NCI-H2081 treated with DMSO at 0.1 percent for 48 hours (cell line): ENCODE measurements at places on chromosomes 16 and 17.

DNA sequence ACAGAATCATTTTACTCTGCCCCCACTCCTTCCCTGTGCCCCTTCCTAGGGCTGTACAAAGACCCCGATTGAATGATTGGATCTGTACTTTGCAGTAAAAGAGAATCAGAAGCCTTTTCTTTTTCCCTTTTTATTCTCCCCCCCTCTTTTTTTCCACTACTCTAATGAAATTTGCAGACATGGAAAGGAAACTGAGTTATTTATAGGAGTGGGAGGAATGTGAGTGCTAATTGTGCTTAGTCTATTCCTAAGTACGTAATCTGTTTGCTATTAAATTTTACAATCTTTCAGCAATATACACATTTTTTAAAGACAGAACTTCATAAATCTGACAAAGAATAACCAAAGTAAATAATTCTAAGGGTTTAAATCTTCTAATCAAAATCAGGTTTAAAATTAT lies 314.3 kb downstream of the MAP2K6 start:
- no peak for DNase-seq

DNA sequence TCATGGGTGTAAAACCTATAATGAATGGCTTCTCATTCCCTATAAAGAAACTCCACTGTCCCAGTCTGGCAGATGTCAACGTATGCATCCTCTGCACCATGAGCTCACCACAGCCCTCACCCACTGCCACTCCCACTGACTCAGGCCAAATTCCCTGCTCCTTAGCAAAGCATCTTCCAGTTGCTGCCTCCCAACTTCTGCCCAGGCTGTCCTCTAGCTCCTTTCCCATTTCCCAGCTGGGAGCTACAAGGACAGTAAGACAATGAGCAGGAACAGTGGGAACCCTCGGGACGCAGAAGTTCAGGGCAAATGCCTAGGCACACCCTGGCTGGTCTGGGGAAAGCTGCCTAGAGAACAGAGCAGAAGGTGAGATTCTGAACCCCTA lies 9.1 kb upstream of the THAP11 start:
- DNase-seq, result no peak

GRCh38 chr17:32488604-32489180 lies 1.9 kb downstream of the CDK5R1 start:
- no peak for DNase-seq

DNA sequence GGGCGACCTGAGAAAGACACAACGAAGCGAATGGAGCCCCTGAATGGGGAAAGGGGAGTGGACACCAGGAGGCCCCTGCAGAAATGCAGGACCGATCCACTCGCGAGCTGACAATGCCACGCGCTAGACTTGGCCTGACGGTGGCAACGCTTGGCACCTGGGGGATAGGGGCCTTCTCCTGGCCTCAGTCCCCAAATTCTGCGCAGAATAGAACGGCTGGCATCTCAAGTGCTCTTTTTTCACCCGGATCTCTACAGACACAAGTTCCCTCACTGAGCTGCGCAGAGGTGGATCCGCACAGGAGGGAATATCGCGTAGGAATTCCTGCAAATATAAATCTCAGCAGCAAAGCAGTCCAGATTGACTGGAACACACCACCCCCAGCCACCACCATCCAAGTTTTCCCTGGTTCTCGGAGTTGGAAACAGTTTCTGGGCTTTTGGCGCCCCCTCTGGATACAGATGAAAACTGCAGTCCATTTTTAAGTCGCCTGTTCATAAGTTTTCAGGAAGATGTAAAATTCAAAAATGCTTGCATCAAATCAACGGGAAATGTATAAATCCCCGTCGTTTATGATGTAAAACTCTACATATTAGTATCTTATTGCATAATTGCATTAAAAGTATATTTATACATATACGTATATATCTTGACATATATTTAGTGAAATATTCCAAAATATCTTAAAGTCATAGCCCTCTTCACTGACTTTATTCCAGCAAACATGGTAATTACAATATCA lies 2.3 kb upstream of the SOX9 start:
- peak; percentile 35 for DNase-seq

DNA sequence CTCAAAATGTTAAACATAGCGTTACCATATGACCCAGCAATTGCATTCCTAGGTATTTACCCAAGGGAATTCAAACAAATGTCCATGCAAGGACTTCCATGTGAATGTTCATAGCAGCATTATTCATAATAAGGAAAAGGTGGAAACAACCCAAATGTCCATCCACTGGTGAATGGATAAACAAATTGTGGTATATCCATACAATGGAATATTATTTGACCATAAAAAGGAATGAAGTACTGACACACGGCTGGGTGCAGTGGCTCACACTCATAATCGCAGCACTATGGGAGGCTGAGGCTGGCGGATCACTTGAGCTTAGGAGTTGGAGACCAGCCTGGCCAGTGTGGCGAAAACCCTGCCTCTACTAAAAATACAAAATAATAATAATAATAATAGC lies 24.1 kb upstream of the GOSR2 start:
- no peak for DNase-seq

- DNase-seq, result no peak
These were observed 6.2 kb upstream of the SLC16A13 start for GRCh38 chr17:7029659-7030058.

- no peak for DNase-seq
These were observed 11.2 kb downstream of the ARHGAP23 start for GRCh38 chr17:38439436-38439835.

DNA sequence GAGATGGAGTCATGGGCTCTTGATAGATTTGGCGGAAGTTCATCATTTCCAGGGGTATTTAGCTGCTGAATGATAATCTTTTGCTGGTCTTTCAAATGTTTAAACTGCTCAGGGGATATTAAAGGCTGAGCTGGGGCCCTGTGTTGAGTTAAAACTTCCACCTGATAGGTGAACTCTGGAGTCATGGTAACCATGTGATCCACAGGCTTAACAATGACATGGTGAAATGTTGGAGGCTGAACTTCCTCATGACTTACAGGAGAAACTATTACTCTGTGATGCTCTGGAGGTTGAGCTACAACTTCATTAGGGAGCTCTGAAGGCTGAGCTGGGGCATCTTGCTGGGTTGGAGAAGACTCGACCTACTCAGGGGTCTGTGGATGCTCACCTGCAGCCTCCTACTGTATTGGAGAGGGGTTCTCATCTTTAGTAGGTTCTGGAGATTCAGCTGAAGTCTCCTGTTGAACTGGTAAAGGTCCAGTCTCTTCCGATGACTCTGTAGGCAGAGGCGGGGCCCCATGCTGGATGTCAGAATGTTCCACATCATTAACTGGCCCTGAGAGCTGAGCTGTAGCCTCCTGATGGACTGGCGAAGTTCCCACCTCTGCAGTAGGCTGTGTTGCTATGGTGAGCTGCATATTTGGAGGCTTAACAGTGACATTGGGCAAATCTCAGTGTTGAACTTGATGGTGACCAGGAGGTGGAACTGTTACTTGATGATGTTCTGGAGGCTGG lies 24.2 kb downstream of the RDM1 start:
- no peak for DNase-seq

DNA sequence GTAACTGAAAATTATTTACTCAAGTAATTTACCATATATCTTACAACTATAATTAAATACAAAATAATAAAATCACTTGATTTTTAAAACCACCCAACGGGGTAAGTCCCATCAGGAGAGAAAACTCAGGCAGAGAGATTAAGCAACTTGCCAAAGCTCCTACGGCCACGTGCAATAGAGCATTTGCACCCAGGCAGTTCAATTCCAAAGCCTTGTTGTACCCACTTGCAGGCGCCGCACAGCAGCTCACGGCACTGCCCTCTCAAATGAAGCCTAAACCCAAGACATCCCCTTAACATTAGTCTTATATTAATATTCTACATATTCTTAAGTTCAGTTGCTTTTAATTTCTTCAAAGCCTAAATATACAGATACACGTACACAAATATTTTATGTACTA lies 75.7 kb downstream of the SPAG9 start:
- DNase-seq, result no peak

- DNase-seq, result no peak
These were observed 20.5 kb downstream of the TCF25 start for GRCh38 chr16:89893642-89894548.

DNA sequence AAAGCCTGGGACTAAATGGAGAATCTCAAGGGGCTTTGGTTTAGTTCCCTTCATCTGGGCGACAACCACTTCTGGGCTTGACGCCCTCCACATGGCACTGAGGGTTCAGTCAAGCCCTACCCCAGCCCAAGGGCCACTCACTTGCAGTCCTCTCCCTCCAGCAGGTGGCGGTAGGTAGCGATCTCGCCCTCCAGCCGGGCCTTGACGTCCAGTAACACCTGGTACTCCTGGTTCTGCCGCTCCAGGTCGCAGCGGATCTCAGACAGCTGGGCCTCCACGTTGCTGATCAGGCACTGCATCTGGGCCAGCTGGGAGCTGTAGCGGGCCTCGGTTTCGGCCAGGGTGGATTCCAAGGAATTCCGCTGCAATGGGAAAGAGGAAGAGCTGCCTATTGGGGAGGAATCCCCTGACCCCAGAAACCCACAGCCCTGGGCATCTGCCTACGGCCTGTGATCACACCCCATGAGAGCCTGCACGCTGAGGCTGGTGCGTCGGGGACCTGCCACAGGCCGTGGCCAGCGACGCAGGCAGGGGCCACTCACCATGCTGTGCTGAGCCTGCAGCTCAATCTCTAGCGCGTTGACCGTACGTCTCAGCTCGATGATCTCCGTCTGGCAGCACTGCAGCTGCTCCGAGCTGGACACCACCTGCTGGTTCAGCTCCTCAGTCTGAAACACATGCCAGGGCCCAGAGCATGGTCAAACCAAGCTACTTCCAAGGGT lies 2.7 kb downstream of the KRT36 start:
- no peak for DNase-seq

- no peak for DNase-seq
These were observed 14.4 kb downstream of the ZNF232 start for GRCh38 chr17:5097101-5097834.

GRCh38 chr17:10698096-10698818 lies 863 bp downstream of the ADPRM start:
- no peak for DNase-seq

DNA sequence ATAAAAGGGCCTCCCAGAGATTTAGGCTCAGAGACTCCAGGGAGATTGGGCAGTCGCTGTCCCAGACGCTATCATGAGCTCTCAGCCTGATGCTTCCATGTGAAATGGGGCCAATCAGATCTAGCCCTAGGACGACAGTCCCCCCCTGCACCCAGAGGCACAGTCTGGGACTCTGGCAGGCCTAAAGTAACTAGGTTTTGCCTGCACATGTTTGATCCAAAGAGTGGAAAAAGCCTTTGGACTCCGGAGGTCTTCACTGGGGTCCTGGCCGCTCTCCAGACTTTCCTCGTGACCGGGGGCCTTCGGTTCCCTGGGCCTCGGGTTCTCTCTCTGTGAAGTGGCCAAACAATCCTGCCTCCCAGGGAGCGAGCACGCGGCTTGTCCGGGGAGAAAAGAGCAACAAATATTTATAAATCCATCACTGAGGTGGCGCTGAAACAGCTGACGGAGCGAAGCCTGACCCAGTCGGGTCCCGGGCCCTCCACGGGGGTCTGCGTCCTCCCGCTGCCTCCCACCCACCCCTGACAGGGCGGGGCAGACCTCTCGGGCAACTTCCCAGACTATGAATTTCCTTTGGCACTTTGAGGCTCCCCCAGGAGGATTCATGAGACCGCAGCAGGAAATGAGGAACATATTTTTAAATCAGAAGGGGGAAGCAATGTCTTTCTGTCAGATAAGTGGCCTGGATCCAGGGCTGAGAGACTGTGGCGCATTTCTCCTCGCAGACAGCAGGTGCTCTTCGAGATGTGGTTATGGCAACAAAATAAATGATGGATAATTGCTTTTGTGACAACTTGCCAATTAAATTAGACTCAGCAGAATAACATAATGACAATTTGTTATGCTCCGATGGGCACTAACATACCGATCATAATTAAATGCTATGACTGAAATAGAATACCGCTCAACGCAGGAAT lies 38.9 kb downstream of the MRPS23 start:
- peak; percentile 98 for DNase-seq

DNA sequence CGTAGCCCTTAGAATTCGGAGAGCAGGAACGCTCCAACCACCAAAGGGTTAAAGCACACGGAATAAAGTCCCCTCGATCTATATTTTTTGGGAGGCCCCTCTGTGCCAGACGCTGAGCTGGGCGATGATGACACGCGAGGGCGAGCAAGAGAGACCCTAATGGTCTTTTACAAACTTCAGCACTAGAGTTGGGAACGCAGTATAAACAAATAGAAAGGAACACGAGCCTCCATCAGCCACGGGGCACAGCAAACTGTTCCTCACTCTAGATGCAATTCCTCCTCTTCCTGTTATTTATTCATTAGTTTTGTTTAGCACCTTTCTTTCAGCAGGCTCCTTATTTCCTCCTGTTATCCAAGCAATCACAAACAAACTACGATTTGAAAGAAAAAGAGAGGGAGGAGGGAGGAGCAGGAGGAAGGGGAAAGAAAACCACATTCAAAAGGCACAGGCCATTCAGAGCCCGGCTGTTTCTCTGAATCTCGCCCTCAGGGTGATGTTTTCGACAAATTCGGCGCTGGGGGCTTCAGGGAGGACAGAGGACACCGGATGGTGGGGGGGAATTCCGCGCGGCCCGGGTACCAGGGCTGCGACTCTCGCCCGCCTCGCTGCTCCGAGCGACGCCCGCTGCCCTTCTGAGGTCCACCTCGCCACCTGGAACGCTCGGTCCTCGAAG lies 1.6 kb downstream of the TOX3 start:
- no peak for DNase-seq

- no peak for DNase-seq
These were observed 59.3 kb downstream of the JPH3 start for GRCh38 chr16:87661561-87661960.

DNA sequence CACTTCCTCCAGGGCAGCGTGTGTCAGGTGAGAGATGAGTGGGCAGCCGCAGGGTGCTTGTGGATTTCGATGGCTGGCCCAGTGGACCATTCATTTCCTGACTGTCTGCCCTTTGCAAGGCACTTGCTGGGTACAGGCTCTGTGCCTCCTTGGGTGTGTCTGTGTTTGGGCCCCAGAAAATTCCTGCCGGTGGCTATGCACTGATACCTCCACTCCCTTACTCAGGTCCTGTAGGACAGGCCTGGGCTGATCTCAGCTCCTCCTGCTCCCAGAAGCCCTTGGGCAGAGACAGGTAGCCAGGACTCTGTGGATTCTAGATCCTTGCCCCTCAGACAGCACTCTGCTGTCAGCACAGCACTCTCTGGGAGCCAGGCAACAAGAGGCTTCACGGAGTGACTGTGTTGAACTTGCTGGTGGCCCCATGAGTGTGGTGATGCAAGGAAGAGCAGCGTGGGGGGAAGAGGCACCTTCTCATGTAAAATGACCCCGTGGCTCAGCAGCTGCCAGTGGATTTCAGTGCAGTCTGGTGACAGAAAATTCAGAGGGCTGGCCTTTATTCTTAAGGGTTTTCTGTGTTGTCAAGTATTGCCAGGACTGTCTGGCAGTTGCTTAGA lies 29.0 kb downstream of the PGS1 start:
- DNase-seq, result no peak
